Bronchial epithelial cell (primary cell): ENCODE measurements at places on chromosomes 1 and 21. TPM values are rescaled to one million over a fixed set of nuclear protein-coding genes. Genes with fewer than 3 reads are reported as not detected.

CLDN19 gene
- total RNA-seq = not detected in 2 replicates

SPRR3 gene
- 136 and 342 TPM in 2 replicates for total RNA-seq

RGS8 gene
- under 0.01 TPM in 1 of 2 replicates, not detected in the other for total RNA-seq

ERG gene
- total RNA-seq = under 0.01 TPM in 1 of 2 replicates, not detected in the other

VWA5B1 gene
- not detected in 2 replicates for total RNA-seq

STUM gene
- total RNA-seq = not detected in 2 replicates

LRRN2 gene
- total RNA-seq = not detected in 2 replicates

RAVER2 gene
- total RNA-seq = 5.3 and 6.4 TPM in 2 replicates

TMPRSS2 gene
- total RNA-seq = 3.7 and 12.0 TPM in 2 replicates

HENMT1 gene
- total RNA-seq = 1.1 and 1.5 TPM in 2 replicates

GPR153 gene
- 16.5 and 44.2 TPM in 2 replicates for total RNA-seq

DNA sequence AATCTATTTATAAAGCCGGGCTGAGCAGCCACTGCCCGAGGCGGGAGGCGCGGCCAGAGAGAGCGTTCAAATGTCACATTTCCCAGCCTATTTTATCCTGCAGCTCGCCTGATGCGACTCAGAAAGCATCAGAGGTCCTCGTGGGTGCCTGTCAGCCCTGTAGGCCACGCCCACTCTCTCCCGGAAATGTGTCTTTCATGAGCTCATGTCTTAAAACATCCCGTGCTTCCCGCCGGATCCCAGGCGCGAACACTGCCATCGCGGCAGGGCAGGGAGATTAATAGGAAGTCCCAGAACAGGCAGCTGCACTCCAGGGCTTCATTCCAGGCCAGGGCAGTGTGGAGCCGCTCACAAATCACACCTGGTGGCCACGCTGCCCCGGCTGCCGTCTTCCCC is 117.5 kb downstream of the PRDM16 start:
- DNase-seq = peak; percentile 40

DNA sequence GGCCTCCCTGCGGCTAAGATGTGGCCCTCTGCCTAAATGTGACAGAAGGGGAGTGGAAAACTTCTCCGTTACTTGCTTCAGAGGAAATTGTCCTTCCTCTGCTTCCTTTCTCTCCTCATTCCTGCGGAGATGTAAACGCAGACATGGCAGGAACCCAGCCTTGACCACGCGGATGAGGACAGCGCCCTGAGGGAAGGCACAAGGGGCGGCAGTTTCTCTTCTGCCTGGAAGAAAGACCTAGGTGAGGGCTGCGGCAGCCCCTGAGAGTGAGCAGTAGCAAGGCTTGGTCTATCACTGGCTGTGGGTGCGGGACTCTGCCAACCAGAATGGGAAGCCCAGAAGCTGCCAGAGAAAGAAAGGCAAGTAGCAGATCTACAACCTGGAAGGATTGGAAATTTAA is 14.0 kb upstream of the CTPS1 start:
- no peak for DNase-seq

- no peak for DNase-seq
These were observed 20.7 kb downstream of the METTL13 start for GRCh38 chr1:171802207-171802606.

DNA sequence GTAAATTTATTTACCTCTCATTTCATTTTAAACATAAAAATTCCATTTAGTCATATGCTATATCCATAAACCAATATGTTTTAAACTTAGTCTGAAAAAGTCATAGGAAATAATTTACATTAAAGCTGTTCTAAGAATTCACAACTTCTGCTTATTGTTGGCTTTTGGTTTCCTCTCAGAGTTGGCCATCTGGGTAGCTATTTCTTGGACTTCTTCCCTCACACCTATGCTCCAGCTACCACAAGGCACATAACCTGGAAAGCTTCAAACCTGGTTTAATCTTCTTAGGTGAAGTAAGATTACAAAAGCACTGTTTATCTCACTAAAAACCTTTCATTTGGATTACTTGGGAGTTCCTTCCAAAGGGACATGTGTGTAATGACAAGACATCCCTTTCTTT is 29.8 kb downstream of the RBM11 start:
- DNase-seq = no peak

GRCh38 chr1:79197421-79197820 is 190.9 kb upstream of the ADGRL4 start:
- DNase-seq = peak; percentile 39

GRCh38 chr21:15992171-15992570 is 262.4 kb downstream of the USP25 start:
- DNase-seq = no peak

DNA sequence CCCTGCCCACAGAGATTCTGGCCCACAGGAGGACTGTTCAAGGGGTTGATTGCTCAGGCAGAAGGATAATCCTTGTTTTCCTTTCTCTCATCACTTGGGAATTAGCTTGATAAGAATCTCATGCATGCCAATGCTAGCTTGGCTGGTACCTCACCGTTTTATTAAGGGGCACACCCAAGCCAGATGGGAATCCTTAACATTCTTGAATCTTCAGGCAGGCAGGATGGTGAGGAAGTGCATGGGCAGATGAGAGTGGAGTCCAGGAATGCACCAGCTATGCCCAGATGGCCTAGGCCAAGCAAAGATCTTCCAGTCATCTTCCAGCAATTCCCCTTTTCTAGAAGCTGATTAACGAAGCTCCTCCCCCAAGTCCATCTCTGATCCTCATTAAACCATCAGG is 4.1 kb upstream of the LCE7A start:
- DNase-seq = no peak

DNA sequence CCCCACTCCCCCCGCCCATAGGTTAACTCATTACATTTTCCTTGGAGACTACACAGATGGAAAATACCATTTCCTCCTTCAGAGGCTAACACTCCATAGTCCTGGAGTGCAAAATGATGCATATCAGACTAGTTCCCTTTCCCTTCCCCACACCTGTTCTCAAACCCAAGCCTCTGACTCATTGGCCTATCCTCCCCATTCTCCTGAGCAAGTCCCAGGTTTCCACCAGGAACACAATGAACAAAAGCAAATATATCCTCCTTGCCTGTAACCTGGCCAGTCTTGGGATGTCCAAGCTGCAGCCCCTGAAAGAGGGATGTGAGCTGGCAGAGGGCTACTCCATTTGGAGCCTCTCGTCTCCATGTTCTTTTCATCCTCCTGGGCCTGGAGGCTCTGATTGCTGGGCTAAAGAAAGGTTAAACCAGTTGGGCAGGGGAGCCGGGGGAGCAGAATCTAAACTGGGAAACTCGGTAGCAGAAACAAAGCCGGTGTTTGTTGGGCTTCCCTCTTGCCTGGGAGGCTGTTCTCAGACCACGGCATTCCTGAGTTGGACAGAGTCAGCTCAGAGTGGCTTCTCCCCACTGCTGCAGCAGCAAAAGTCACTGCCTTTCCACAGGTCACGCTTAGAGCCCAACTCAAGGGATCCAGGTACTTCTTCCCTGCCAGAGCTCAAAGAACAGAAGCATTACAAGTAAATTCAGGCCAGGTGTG is 13.9 kb downstream of the SSR2 start:
- peak; percentile 42 for DNase-seq

GRCh38 chr1:7172804-7173203 is 387.6 kb downstream of the CAMTA1 start:
- DNase-seq = no peak

GRCh38 chr1:232292239-232292638 is 337.7 kb downstream of the SIPA1L2 start:
- no peak for DNase-seq

GRCh38 chr21:43864313-43864961 is 586 bp upstream of the AGPAT3 start:
- no peak for DNase-seq

DNA sequence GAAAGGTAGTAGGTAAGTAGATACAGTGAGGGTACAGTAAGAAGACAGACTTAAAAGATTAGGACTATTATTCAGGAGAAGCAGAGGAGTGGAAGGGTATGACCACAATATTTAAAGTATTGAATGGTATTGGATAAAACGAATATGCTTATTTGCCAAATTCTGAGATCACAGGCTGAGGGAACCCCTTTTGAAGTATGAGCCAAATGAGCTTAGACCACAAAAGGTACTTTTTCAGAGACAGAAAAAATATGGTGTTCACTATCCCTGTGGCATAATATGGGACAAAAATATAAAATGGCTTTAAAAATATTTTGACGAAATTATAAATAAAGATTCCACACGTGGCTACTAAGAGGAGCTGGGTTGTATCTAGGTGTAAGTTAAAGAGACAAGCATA is 880 bp upstream of the MTF2 start:
- no peak for DNase-seq

DNA sequence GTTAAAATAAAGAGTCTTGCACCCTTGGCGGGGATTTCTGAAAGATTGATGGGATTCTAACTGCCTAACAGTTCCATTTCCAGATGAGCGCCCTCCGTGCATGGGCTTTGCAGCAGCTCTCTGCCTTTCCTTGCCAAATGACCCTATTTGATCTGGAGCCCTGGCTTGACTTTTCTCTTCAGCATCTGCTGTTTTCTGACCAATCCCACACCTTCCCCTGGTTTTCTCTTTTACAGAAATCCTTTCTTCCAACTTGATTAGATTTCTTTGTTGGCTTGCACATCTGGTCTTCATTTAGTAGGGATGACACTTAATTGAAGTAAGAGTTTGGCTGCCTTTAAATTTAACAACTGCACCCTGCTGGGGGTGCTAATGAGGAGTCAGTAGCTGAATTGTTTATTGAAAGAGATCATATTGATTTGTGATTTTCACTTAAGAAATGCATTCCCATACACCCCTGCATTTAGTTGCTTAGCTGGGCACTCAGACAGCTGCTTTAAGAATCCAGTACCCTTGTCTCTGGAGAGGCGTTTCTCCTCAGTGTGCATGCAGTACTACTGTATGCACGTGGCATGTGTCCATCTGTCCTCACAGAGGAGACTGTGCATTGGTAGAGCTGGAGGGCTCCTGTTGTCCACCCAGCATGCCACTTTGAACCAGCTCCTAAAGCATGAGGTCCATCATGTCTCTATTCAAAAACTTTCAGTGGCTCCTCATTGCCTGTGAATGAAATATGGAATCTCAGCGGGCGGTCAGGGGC is 99.7 kb downstream of the NOS1AP start:
- no peak for DNase-seq

GRCh38 chr1:156858959-156859522 is at the start of gene INSRR:
Gene INSRR (minus strand): TSS chr1:156859117. CDS start chr1:156858621, 496 bp downstream.
- DNase-seq = no peak

GRCh38 chr1:31040038-31040437 is 25.5 kb downstream of the PUM1 start:
- DNase-seq = no peak

DNA sequence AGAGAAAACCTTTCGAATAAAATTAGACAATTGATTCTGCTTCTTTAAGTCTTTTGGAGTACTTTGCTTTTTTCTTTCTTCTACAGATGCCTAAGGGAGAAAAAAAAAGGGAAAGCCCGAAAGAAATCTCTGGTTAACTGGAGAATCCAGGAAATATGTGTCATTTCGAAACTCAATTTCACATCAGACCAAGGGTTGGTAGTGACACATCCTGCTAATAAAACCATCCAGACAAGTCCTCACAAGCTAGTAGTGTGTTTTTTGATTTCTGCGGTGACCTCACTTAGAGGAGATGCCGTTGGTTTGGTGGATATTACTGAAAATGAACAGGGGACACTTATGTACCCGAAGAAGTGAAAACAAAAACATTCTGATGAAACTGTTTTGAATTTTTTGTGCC is 726.5 kb upstream of the ADAMTS5 start:
- peak; percentile 99 for DNase-seq

DNA sequence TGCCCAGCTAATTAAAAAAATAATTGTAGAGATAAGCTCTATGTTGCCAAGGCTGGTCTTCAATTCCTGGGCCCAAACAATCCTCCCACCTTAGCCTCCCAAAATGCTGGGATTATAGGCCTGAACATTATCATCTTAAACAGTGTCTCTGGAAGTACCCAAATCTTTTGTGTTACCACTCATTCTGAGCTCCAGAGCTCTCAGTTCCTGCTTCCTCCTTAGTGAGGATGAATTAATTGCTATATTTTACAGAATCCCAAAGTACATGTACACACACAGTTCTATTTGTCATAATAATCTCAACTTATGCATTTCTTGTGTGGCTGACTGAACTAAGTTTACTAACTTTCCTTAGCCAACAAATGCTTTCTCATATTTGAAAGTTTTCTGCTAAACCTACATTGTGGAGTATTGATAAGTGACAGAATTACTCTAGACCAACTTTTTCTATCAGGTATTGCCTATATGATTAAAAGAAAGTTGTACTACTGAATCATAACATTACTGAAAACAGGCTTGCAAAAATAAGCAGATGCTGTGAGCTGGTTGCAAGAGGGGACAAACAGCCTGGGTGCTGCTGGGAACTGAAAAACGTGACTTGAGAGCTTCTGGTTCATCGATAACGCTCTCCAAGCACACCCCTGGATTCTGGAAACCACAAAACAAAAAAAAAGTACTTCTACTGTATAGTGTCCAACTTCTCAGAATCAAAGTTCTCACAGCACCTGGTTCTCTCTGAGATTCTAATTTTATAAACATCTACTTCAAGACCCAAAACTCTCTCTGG is 15.3 kb downstream of the VAV3 start:
- DNase-seq = no peak

DNA sequence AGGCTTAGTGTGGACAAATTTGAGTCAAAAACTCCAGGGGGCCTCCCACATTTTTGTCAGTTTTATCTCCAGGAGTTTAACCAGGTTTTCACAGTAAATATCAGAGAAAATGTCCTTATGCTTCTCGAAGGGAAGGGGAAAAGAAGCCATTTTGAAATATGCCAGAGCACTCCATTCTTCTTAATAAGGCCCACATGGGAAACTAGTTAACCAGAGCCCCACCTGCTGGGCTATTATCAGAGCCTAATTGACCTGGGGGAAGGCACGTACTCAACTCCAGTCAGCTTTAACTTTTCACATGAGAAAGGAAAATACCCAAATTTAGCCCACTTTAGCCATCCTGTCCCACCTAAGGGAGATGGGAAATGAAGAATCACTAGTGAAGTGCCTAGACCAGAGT is 296.3 kb downstream of the PTBP2 start:
- peak; percentile 11 for DNase-seq

GRCh38 chr1:170680428-170680827 is 16.5 kb downstream of the PRRX1 start:
- no peak for DNase-seq

DNA sequence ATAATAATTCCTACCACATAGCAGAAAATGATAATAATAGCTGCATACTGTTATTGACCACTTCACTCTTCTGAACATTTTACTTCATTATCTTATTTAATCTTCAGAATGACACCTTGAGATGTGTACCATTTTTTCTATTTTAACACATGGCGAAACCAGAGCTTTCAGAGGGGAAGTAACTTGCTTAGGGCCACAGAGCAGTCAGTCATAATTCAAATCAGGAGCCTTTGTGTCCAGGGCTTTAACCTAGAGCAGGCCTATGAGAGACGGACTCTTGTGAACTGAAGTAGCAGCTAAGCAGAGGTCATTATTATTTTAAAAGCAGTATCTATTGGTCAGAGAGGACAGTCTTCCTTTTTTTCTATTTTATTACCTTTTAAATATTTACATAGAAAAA is 114.0 kb downstream of the ROR1 start:
- no peak for DNase-seq

GRCh38 chr1:8722366-8722765 is 95.1 kb downstream of the RERE start:
- no peak for DNase-seq
